Stimulated activated CD4-positive, alpha-beta T cell treated with anti-CD3 and anti-CD28 coated beads, Interleukin-4, amount 100 ng/mL, for 48 hours (primary cell): ENCODE measurements at places on chromosomes 6 and 20.

- no peak for DNase-seq
Observed at GRCh38 chr6:156111913-156112312, 656.3 kb upstream of the NOX3 start.

DNA sequence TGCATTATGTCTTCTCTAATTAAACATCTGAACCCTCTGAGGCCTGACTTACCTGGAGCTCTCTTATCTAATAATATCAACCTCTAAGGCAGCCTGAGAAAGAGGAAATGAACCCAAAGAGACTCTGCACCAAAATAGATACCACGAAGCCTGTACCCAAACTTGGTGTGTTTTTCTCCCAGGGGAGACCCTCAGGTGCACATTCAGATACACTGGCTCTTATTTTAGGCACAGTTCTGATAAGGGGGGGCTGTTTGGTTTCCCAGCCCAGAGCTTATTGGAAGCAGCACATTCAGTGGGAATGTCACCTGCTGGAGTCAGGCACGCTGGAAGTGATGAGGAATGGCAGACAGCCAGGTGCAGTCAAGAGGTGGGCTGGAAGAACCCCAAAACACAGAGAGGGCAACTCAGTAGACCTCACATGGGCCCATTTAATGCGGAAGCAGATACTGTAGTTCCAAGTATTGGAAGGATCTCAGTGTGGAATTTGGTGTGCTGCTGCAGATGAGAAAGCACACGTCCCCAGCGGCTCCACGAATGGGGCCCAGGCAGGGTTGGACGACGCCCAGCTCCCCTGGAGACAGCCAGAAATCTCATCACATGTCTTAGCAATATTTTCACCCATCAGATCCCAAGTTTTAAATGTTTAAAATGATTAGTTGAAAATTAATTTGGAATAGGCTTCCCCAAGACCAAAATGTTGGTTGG is 9.7 kb upstream of the CCR6 start:
- no peak for DNase-seq

DNA sequence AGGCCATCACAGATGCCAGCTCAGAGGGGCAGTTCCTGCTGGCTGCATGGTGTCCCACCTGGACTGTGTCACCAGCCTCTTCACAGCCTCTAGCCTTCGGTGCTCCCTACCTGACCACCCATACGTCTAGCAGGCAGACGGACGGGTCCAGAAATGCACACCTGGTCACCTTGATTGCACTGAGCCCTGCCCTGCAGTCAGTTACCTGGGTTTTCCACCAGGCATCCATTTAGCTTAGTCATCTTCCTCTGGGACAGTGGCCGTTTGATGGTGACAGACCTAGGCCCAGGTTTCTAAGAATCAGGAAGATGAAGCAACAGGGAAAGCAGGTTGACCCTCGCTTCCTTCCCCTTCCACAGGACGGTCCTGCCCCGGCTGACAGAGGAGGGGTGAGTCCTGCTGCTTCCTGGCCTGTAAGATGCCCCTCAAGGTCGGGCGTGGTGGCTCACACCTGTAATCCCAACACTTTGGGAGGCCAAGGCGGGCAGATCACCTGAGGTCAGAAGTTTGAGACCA is 9.8 kb upstream of the BPI start:
- no peak for DNase-seq

GRCh38 chr20:4141291-4142240 is 126.2 kb upstream of the RNF24 start:
- DNase-seq = no peak
